ENCODE measurements at places on chromosomes 16 and 17.

- peak; percentile 47 for DNase-seq
Measured at GRCh38 chr17:37089956-37090355, 141.2 kb downstream of the AATF start.

DNA sequence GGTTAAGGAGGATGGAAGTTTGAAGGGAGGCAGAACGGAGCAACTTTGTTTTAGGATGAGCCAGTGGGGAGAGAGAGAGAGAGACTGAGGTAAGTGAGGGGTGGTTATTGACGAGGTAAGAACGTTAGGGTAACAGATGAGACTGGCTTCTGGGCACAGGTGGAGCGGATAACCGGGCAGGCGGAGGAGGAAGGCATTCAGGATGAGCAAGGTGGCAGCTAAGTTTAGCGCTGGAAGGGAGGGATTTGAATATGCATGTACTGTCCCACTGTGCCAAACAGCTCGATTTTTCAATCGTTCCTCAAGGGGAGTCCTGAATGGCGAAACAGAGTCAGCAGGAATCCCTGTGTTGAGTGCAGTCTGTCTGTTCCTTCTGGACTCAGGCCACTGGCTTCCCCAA lies 35.8 kb downstream of the CACNG3 start:
- no peak for DNase-seq

GRCh38 chr17:80982426-80982974 lies 9.1 kb upstream of the CHMP6 start:
- no peak for DNase-seq

GRCh38 chr16:80981103-80981502 lies 25.6 kb downstream of the CMC2 start:
- no peak for DNase-seq
